Activated B cell treated with CpG ODN at 0.5 μM for 24 hours (primary cell): ENCODE measurements at places on chromosomes 13 and 19. TPM values are rescaled to one million over a fixed set of nuclear protein-coding genes. Genes with fewer than 3 reads are reported as not detected.
A peak's percentile ranks its signal among the peaks of the same experiment; 100 is the strongest.

The NALCN gene
- not detected in 2 replicates for total RNA-seq

The CFAP97D2 gene
- not detected in 2 replicates for total RNA-seq

The PNMA8B gene
- 0.04 TPM in 1 of 2 replicates, not detected in the other for total RNA-seq

The OR10H1 gene
- 0.05 TPM in 1 of 2 replicates, not detected in the other for total RNA-seq

The FAM174C gene
- total RNA-seq, result 47.9 and 52.0 TPM in 2 replicates

The CEACAM16 gene
- total RNA-seq, result not detected in 2 replicates

The ANGPTL8 gene
- total RNA-seq, result not detected in 2 replicates

The GTF2F2 gene
- 19.4 and 19.8 TPM in 2 replicates for total RNA-seq

The PPM1N gene
- 0.80 and 1.4 TPM in 2 replicates for total RNA-seq

The SLC15A1 gene
- not detected in 2 replicates for total RNA-seq

The OR7C1 gene
- total RNA-seq, result not detected in 2 replicates

The SLC25A41 gene
- total RNA-seq, result 0.40 and 0.69 TPM in 2 replicates

The NTF4 gene
- not detected in 2 replicates for total RNA-seq

The PPP1R12C gene
- 115 and 139 TPM in 2 replicates for total RNA-seq

The FFAR1 gene
- total RNA-seq, result 5.1 and 6.0 TPM in 2 replicates

GRCh38 chr13:26760832-26761582 is 421 bp upstream of the GPR12 start:
- DNase-seq, result no peak

DNA sequence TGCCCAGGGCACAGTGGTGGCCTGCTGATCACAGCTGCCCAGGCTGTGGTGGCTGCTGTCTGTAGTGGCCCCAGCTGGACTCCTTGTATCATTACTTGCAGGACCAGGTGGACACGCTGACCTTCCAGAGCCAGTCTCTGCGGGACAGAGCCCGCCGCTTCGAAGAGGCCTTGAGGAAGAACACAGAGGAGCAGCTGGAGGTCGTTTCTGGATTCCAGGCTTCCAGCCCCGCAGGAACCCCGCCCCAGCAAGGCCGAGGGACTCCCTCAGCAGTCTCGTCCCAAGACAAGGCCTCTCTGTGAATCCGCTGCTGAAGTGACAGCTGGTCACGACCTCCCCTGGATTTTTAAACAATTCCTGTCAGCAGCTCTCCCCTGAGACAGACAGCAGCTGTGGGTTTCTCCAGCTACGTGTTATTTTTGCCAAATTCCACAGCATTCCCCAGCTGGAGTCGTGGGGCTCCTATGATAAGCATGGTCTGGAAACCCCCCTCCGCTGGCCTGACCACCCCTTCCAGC is 98.3 kb downstream of the SLC7A1 start:
- no peak for DNase-seq

GRCh38 chr19:17733127-17733526 is 13.8 kb downstream of the MAP1S start:
- DNase-seq, result no peak

- DNase-seq, result no peak
Observed at GRCh38 chr13:90498096-90498495, 849.4 kb upstream of the MIR17HG start.

- no peak for DNase-seq
Observed at GRCh38 chr13:50358231-50359040, 343.2 kb downstream of the KCNRG start.

DNA sequence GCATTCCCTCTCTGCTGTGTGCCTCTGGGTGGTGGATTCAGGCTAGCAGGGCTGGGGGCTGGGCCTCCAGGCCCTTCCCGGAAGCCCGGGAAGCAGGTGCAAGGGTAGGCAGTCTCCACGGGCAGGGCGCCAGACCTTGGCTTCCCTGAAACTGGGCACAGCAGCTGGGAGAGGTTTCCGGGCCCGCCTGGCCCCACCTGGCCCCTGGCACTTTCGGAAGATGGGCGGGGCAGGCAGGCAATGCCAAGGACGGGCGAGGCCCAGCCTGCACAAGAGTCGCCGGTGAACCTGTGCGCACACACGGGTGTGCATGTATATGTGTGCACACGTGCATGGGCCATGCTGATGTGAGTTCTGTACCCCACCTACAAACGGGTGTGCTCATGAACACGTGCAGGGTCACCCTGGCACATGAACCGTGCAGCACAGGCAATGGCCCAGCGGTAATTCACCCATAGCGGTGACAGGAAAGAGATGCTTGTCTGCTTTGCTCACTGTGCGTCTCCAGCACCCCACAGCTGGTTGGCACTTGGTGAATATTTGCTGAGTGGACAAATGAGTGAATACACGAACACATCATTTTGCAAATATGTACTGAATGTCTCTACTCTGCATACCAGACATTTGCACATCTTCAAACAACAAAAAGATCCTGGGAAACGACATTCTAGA is 15.3 kb downstream of the GADD45B start:
- DNase-seq, result peak; percentile 22

DNA sequence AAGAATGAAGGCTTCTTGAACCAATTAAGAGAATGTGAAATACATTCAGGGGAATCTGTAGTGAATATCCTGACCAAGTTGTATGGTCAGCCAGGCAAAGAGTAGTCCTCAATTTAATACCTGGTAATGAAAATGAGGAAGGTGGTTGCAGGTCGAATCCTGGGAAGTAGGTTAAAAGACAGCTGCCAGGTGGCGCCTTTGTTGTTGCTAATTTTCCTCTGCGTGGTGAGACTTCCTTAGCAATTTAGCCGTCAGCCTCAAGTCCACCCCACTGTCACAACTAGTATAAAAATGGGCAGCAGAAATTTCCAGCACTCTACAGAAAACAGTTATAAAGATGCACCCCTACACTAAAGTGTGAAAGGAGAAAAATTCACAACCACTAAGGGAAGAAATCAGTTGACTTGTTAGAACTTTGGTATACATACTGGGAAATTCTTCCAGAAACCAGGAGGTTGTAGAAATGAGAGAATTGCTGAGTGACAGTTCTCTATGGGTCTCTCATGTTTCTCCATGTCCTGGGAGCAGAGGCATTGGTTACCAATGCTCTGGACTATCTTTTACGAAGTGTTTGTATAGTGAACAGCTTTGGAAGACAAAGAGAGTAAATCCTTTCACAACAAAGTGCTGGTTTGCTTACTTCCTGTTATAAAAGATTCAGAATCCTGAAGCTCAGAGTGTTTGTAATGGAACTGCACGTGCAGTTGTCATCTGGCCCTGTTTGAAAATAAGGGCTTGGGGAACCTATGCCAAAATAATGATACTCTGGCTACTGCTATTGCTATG is 235.9 kb downstream of the NHLRC3 start:
- DNase-seq, result no peak

DNA sequence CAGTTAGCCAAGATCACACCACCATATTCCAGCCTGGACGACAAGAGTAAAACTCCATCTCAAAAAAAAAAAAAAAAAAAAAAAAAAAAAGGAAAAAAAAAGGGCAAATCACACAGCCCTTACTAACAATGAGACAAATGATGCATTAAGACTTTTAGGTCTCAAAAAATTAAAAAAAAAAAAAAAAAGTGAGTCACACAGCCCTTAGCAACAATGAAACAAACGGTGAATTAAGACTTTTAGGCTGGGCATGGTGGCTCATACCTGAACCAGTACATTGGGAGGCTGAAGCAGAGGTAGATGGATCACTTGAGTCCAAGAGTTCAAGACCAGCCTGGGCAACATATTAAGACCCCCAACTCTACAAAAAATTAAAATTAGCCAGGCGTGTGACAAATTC is 32.4 kb upstream of the EIF3G start:
- DNase-seq, result no peak

- DNase-seq, result no peak
Observed at GRCh38 chr13:58579468-58579867, 947.9 kb downstream of the PCDH17 start.

GRCh38 chr13:95304453-95304852 is 3.2 kb upstream of the ABCC4 start:
- DNase-seq, result no peak

- no peak for DNase-seq
Observed at GRCh38 chr13:97117388-97117910, 104.7 kb upstream of the MBNL2 start.

- no peak for DNase-seq
Observed at GRCh38 chr19:13010038-13010991, 15.0 kb downstream of the NFIX start.

DNA sequence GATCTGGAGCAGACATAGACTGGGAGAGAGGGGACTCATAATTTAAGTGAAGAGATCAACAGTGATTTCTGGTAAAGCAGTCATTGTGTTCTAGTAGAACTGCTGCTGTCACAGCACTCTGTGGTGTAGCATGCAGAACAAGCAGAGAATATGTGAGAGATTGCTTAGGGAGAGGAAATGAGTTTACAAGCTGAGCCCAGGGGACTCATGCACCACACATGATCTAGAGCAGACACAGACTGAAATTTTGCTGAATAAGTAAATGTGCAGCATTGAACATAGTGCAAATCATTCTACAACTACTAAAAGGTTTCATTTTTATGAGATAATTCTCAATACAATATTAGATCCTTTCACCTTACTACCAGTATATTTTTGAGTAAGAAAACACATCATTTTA is 125.7 kb downstream of the MYO16 start:
- DNase-seq, result no peak

DNA sequence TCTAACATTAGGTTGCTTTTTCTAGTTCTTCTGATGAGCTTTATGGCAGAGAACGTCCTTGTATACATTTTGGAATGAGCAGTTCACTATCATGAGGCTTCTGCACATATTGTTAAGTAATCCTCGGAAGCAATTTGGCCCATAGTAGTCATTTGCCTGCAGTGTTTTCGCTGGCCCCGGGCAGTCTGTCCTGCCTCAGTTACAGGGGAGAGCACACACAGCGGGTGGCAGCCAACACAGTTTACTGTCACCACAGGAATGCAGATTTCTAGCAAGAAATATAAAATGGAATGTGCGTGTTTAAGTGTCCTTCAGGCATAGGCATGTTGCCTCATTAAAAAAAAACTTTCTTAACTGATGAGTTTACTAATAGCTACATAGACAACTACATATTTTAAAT is 71.5 kb upstream of the GJB6 start:
- DNase-seq, result no peak

DNA sequence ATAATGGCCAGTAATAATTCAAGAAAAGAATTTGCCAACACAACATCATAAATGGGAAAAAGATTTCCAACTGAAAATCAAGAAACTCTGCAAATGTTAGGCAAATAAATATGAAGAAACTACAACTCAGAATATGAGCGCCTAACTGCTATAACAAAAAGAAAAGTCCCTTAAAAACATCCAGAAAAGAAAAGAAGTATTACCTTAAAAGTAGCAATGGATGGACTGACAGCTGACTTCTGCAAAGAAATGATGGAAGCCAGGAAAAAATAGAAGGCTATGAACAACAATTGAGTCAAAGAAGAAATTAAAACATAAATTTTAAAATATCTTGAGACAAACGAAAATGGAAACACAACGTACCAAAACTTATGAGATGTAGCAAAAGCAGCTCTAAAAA is 482.3 kb upstream of the ZNF507 start:
- no peak for DNase-seq

DNA sequence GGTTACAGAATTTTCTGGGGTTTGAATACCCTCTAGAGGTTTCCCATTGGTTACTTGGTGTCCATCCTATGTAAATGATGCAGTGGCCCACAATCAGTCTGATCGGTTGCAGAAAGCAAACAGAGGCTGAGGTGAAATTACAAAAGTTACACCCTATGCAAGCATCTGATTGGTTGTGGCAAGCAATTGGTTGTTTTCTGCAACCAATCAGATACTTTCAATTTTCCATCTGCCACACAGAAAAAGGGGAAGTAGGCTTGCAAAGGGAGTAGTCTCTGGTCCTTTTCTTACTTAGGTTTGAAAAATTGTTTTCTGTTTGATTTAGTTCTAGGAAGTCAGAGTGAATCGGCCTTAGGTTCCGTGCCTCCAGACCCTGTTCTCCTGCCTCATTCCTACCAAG is 93.1 kb downstream of the WTIP start:
- DNase-seq, result no peak

DNA sequence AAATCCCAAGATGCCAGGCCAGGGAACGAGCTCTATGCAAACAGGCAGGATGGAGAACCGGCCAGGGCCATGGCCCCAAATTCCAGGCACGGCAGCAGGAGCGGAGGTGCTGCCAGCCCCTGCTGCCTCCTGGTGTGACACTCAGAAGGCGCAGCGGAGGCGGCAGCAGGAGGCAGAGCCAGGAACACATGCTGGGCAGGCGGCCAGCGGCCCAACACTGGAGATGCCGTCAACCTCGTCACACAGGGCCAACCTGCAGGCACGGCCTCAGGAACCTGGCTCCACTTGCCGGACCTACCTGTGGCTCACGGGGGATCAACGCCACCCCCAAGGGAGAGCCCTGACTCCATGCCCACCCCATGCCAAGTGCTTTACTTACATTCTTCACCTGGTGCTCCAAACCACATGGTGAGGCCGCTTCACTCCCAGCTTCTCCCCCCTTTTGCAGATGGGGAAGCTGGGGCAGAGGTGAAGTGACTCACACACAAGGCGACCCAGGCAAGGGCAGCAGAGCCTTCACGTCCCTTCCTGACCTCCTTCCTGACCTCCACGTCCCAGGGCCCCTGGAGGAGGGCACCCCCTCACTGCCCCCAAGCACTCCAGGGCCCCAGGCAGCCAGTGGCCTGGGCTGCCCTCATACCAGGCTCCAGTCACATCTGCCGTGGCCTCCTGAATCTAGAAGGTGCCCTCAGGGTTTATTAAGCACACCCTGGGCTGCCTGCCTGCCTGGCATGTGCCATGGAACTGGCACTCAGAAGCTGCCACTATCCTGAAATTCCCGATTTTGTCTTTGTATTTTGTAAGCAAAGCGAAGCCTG is 43.5 kb downstream of the GGACT start:
- DNase-seq, result no peak

- no peak for DNase-seq
Observed at GRCh38 chr13:112103260-112103838, 36.4 kb downstream of the SOX1 start.

- no peak for DNase-seq
Observed at GRCh38 chr19:30310602-30311263, 61.5 kb upstream of the ZNF536 start.

GRCh38 chr19:20250121-20250520 is 83.1 kb downstream of the ZNF486 start:
- DNase-seq, result no peak

GRCh38 chr13:80177327-80177726 is 163.6 kb downstream of the SPRY2 start:
- DNase-seq, result no peak

- DNase-seq, result no peak
Observed at GRCh38 chr13:65472336-65472735, 1757.8 kb downstream of the PCDH9 start.

- no peak for DNase-seq
Observed at GRCh38 chr19:13951799-13952153, 533 bp upstream of the DCAF15 start.

- DNase-seq, result no peak
Observed at GRCh38 chr19:50968716-50969412, 527 bp downstream of the KLK6 start.

DNA sequence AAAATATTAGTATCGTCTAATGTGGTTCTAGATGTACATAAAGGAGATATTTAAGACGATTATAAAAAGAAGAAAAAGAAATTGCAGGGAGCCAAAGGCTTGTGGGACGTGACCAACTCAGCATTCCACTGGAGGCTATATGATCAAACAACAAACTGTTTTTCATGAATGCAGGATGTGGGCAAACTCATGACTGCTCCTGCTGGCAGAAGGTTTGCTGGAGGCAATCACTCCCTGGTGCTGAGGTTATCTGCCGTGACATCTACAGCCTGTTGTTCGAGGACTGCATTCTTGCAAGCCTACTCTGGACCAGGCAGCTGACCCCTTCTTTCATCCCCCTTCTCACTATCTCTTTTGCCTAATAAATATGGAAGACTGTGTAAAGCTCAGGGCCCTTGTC is 518.1 kb downstream of the UQCRFS1 start:
- no peak for DNase-seq

GRCh38 chr19:9709305-9709704 is 34.4 kb upstream of the ZNF562 start:
- no peak for DNase-seq
